GM12878 (cell line): ENCODE measurements at places on chromosomes 5 and 9. TPM values are rescaled to one million over a fixed set of nuclear protein-coding genes. Genes with fewer than 3 reads are reported as not detected.

DNA sequence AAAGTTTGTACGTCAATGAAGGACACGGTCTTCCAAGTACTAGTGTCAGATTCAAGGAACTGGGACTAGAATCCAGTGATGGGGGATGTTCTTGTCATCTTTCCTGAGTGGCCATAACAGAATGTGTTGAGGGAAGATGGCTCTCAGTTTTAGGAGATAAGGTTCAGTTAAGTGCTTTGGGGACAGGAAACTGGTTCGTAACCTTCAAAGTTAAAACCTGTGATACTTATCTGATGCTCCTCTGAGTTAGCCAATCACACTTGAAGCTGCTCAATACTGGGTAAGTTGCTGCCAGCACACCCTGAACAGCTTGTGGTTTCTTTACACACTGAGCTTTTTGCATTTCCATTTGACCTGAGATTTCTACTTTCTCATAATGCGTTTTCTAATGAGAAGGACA, 64.4 kb downstream of the PIK3R1 start:
- no peaks in the 10 kb centered on the region for H3K27me3 ChIP-seq
- no peak overlapping the region for H3K4me3 ChIP-seq
- no peak for DNase-seq
- peaks cover 45% of the 10 kb centered on the region for H3K36me3 ChIP-seq

DNA sequence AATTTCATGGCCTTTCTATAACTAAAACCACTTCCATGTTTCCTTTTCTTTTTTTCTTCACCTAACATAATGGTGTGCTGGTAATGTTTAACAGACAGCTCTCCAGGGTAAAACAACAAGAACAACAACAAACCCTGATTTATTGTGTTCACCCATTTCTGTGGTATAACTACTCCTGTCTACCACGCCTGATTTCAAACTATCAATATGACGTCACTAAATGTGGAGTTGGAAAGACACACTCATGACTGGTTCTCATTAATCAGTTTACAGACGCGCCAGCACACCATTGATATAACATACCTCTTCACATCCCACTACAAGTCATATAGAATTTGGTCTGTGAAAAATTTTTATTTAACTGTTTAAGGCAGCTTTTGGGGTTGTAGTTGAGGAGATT, 142.9 kb downstream of the ARRDC3 start:
- H3K4me1 ChIP-seq, result no peaks in the 10 kb centered on the region
- H3K27ac ChIP-seq, result no peak overlapping the region
- no peak overlapping the region for H3K4me3 ChIP-seq
- DNase-seq, result no peak

GRCh38 chr5:37889612-37890317, 49.9 kb upstream of the GDNF start:
- H3K4me3 ChIP-seq, result no peak overlapping the region
- no peaks in the 10 kb centered on the region for H3K36me3 ChIP-seq
- H3K27ac ChIP-seq, result no peak overlapping the region

- no peaks in the 10 kb centered on the region for H3K4me1 ChIP-seq
- no peak overlapping the region for H3K27ac ChIP-seq
- H3K4me3 ChIP-seq, result no peak overlapping the region
- no peak for DNase-seq
These were observed 27.7 kb downstream of the CLTA start for GRCh38 chr9:36218411-36218901.

- H3K4me1 ChIP-seq, result no peaks in the 10 kb centered on the region
- DNase-seq, result no peak
- no peak overlapping the region for H3K4me3 ChIP-seq
- H3K36me3 ChIP-seq, result no peaks in the 10 kb centered on the region
These were observed 190.5 kb downstream of the AOPEP start for GRCh38 chr9:94916956-94917355.

DNA sequence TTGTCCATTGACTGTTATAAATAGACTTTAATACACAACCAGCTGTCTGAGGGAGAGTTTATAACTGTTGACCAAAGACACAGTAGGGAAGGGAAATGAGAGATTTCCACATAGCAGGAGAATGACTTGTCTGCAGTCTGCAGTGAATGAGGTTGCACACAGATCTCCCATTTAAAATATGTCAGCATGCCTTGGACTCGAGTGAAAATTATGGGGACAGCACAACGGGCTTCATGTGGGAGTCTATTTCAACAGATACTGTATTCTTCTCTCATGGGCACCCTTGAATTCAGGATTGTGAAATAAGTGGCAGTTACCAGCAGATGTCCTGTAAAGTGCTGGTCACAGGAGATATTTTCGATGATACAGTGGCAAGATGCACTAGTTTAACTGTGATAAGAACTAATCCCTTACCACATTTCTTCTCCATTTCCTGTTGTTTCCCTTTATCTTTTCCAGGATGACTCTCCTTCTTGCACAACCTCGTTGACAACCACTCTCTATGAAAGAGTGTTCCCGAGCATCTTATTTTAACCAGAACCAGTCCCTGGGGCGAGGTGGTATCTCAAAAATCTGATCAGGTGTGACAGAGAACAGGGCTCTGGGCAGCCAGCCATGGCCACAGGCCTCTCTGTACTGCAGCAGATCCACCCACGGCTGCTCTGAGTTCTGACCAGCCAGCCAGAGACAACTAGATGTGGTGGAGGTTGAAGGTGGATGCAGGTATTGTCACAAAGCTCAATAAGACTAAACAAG, 51.5 kb upstream of the MAP3K1 start:
- no peaks in the 10 kb centered on the region for H3K4me1 ChIP-seq
- H3K4me3 ChIP-seq, result no peak overlapping the region
- DNase-seq, result no peak
- H3K27ac ChIP-seq, result no peak overlapping the region

The FOXD4L6 gene
- total RNA-seq, result not detected in 2 replicates
